ENCODE measurements at places on chromosomes 5 and 9.
A peak's percentile ranks its signal among the peaks of the same experiment; 100 is the strongest.

DNA sequence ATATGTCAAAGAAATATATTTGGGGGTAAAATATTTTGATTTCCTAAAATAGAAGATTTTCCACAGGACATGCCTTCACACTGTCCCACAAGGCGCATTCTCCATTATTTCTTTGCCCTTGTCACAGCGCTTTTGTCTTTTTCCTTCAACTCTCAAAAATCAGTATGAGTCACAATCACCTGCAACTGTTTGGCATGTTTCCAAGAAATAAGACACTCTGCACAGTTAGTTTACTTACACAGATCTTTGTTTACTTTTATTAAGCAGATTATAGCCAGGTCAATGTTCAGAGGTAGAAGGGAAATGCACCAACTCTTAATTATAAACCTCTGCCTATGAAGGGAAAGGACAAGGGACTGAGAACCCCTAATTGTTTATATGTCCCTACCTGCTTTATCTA is 9.5 kb downstream of the CEMIP2 start:
- no peak for DNase-seq

DNA sequence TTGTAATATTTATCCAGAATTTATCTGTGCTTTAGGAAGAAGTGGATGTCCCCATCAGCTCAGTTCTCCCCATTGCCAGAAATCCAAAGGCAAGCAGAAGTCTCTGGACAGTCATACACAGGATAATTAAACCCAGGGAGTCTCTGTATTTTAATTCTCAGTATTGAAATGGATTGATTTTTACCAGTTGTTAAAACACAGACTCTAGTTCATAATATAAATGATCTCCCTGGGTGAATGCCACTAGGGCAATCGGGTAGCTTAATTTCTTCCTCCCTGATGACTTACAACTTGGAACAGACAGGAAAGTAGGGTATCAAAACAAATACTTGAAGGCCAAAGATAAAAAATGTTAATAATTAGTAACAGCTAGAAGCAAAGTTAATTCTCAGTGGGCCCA is 66.5 kb upstream of the DAP start:
- no peak for DNase-seq

DNA sequence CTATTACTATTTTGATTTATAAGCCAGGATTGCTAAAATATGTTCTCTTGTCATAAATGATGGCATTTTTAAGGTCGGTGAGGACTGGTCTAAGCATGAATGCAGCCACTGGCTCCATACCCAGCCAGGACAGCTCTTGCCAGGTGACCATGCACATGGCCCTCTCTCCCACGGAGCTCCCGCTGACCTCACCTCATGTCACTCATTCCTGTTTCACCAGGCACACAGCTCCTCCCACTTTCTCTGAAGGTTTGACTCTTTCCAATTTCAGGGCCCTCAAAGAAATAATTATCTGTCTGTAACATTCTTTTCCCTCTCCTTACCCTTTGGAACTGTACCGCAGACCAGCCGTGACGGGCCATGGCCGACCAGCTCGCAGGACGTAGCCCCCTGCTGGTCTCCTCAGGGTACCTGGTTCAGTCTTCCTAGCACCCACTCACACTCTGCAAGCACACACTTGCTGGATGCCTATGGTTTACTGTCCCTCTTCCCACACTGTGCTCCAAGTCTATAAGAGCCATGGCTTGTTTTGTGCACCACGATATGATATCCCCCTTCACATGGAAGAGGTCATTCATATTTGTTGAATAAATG is 72.5 kb downstream of the LIFR start:
- DNase-seq: no peak

- no peak for DNase-seq
Observed at GRCh38 chr9:96061293-96061987, 185.9 kb downstream of the ERCC6L2 start.

GRCh38 chr5:143733665-143734455 is 78.1 kb upstream of the HMHB1 start:
- no peak for DNase-seq

- DNase-seq: no peak
Observed at GRCh38 chr5:59988396-59988795, 94.9 kb upstream of the PDE4D start.

GRCh38 chr9:7094052-7094451 is 336.3 kb downstream of the KDM4C start:
- no peak for DNase-seq

DNA sequence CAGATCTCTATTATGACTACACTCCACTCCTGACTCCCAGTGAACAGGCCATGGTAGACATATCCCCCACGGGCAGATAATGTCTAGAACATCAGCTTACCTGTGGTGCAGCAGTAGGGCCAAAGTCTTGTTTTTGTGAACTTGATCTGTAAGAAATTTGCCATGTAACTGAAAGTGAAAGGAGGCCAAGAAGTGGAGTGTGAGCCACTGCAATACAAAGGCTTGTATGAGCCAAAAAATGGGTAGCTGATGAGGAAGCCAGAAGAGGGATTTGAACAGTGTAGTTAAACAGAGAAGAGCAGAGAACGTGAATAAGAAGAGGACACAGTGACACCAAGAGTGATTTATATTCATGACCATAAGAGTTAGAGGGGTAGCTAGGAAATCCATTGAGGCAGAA is 361.7 kb downstream of the DMRT2 start:
- no peak for DNase-seq

DNA sequence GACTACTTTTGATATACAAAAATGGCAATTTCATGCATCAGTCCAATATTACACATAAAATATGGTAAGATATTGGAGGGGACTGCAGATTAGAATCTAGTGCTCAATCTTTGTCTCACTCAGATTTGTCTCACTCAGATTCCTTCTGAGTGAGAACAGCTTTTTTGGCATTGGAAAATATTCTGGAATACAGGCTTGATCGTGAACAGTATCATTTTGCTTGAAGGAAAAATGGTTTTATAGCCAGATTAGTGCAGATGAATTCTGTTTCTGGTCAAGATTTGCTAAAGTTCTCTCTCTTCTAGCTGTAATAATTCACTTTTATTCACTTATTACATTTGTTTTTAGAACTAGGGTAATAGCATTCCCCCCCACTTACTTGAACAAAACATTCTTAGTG is 51.2 kb downstream of the MAN2A1 start:
- DNase-seq: no peak

- no peak for DNase-seq
Observed at GRCh38 chr9:19117039-19117716, 10.1 kb downstream of the PLIN2 start.

DNA sequence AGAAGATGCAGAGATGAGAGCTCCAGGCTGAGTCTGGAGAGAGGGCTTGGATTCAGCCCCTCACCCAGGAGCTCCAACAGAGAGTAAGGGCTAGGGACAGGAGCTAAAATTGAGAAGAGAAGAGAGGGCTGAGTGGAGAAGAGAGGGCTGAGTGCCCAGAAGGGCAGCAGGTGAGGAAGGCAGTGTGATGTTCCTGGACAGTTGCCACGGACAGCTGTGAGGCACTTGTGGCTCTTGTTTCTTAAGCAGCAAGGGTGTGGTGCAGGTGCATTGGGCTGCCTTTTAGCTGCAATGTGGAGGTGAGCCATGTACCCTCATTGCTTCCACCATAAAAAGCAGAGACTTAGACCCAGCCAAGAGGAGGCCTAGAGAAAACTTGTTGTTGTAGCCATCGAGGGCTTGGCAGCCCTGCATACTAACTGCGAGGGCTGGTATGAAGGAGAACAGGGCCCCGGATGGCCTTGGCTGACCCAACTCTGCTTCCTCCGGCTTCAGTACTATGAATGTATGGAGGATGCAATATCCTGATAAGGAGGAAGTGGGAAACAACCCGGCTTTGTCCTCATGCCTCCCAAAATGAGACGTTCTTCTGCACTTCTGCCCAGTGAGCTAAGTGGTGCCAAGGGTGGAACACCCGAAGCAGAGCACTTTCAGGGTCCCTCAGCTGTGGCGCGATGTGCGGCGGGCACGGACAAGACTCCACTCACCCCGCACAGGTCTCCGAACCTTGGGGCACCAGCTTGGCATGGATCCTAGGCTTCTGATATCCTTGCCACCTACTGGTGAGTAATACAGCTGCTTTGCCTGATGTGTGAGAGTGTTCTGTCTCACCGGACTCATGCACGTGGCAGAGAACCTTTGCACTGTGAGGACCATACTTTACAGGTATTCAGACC is 65.2 kb downstream of the LRRC70 start:
- DNase-seq: no peak

GRCh38 chr9:90441814-90442213 is 200.8 kb downstream of the DIRAS2 start:
- no peak for DNase-seq

DNA sequence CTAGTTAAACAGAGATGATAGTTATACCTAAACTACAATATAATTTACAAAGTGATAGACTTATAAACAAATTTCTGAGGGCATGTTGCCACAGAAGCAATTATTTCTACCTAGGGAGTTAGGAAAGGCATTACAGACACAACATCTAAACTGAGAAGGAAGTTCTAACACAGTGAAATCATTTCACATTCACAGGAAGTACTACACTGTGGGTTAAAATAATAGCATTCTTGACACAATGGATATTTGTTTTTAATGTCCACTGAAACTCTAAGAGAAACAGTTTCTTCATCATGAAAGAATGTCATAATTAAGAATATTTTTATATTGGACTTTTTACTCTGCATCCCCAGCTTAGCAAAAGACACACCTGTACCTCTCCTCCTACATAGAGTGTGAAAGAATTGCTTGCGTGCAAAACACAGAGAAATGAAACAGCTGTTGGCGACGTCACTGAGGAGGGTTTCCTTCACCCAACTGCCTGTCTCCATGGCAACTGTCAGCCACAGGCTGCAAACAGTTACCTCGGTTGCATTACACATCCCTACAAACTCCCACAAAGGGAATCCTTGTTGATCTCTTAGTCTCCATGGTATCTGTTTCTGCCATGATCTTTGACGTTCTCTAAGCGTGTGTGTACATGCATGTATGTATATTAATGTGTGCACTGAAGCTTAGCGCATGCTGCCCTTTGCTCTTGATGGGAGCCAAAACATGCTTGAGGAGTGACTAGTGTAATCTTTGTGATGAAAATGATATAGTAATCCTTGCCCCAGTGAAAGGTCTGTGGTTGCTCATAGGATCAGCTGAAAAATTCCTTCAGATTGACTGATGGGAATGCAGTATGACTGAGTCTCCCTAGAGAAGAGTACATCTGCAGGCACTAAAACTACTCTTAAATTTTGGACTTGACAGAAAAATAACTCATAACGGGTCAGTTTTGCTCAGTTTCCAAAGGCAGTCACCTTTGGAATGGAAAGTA is 168.5 kb downstream of the ACTL7B start:
- DNase-seq: peak; percentile 59

- DNase-seq: no peak
Observed at GRCh38 chr5:157563373-157563928, 12.1 kb downstream of the ADAM19 start.

- no peak for DNase-seq
Observed at GRCh38 chr5:137335493-137335892, 163.6 kb downstream of the SPOCK1 start.

DNA sequence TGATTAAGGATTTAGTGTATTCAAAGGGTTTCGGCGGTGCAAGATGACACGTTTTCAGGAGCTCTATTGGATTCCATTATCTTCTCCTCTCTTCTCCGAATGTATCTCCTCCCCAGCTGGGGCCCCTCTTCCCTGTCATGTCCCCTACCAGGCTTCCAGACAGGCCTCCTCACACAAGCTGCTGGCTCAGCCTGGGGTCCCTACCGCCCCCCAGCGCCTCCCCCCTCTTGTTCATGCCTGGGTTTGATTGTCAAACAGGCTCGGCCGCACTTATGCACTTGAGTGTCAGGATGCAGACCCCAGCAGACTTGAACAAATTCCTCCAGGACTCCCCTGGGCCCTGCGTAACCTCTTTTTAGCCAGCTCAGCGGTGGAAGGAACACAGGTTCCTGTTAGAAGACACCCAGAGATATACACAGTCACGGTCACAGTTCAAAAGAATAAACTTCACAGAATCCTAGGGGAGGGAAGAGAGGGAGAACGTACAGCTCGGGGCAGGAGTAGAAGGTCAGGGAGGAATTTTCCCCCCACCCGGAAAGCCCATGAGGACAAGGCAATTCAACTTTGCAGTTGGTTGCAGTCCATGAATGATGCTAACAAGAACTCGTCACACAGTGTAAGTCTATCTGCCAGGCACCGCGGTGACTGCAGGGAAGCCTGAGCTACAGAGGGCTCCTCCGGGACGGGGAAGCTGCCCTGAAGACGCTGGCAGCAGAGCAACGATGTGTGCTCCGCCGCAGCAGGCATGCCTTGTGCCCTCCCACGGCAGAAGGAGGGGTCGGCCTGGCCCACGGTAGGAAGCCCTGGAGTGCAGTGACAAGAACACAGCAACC is 560.0 kb downstream of the BNC2 start:
- DNase-seq: no peak

GRCh38 chr5:179772351-179772750 is 21.4 kb upstream of the LTC4S start:
- no peak for DNase-seq
